ENCODE measurements at places on chromosomes 2 and 18. TPM values are rescaled to one million over a fixed set of nuclear protein-coding genes. Genes with fewer than 3 reads are reported as not detected.

GRCh38 chr18:45775743-45776142, 49.7 kb upstream of the SIGLEC15 start:
- DNase-seq: no peak

- no peak for DNase-seq
Observed at GRCh38 chr2:66994654-66995053, 402.5 kb upstream of the ETAA1 start.

DNA sequence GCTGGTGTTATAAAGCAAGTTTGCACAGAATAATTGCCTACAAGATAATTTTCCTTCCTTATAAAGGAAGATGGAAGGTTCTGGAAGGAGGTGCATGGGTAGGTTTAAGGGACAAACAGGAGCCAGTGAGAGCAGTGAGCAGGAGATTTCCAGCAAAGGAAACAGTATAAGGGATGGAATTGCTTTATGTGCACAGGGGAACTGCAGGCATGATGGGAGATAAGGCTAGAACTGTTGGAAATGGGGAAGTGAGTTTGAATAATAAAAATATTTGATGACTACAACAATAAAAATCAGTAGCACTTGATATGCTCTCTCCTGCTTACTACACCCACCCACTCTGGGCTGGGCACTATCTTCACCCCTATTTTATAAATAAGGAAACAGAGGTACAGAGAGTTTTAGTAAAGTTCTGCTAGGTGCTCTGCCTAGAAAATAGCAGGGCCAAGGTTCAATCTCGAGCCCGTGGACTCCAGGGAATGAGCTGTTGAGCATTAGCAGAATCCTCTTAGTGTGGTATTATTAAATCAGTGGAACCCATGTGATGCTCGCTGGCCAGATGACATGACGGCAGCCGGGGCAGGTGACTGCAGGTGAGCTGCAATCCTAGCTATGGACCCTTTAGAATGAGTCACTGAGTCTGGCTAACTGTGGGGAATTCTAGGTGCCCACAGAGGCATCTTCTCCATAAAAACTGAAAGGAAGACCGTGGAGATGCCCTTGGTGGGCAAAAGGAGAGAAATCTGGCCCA, 302.5 kb downstream of the PIEZO2 start:
- no peak for DNase-seq

DNA sequence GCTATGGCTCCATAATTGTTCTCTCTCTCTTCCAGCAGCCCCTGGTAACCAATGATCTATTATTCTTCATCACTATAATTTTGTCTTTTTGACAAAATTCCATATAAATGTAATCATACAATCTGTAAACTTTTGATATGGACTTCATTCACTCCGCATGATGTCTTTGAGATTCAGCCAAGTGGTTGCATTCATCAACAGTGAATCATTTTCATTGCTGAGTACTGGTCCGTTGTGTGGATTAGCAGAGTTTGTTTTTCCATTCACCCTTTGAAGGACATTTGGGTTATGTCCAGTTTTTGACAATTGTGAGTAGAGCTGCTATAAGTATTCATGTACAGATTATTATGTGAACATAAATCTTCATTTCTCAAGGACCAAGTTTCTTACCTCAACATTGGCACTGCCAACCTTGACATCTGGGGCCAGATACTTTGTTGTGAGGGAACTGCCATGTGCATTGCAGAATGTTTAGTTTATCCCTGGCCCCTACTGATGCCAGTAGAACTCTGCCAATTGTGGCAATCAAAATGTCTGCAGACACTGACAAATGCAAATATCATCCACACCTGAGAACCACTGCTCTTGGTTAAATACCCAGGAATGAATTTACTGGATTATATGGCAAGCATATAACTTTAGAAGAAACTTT, 48.4 kb upstream of the BCL2L11 start:
- DNase-seq: no peak

GRCh38 chr2:11923935-11924334, 177.5 kb downstream of the LPIN1 start:
- DNase-seq: no peak

The CAVIN2 gene
- 102 TPM for total RNA-seq
